ENCODE measurements at places on chromosomes 4 and X.

GRCh38 chr4:33711826-33712225, 2532.5 kb downstream of the ARAP2 start:
- no peak for DNase-seq

DNA sequence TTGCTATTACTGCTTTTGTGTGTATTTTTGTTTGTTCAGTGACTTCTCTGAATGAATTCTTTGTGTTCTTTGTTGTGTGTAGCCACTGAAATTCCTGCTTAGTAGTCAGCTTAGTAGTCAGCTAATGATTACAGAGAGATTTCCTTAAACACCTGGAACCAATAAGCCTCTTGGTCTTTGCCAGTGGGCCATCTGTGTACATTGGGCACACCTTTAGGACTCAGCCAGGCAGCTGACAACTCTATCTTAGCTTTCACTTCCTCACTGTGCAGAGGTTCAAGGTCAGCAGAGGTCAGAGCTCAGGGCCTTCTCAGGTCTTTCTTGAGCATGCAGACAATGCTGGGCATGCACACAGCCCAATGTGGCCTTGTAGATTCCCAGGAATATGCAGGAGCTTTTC, 59.3 kb downstream of the RWDD4 start:
- DNase-seq, result no peak

- DNase-seq, result no peak
Observed at GRCh38 chrX:146934256-146934655, 119.7 kb upstream of the CXorf51A start.

- no peak for DNase-seq
Observed at GRCh38 chr4:3865986-3866812, 100.0 kb downstream of the ADRA2C start.

- peak; percentile 43 for DNase-seq
Observed at GRCh38 chrX:103211012-103211715, 3.7 kb upstream of the BEX4 start.

DNA sequence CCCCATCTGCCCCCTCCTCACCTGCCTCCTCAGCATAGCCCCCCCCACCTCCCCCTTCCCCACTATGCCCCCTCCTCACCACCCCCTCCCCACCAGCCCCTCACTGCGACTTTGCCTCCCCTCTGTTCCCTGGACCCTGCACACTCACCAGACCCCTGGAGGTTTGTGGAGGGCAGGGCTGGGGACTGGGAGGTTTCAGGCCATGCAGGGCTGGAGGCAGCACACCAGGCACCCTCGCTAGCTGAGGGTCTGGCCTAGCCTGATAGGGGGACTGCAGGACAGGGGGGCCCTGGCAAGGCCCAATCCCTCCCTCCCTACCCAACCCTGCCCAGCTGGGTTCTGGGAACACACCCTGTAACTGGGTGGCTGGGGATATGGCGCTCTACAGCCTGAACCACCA, 28.0 kb downstream of the TACC3 start:
- no peak for DNase-seq

DNA sequence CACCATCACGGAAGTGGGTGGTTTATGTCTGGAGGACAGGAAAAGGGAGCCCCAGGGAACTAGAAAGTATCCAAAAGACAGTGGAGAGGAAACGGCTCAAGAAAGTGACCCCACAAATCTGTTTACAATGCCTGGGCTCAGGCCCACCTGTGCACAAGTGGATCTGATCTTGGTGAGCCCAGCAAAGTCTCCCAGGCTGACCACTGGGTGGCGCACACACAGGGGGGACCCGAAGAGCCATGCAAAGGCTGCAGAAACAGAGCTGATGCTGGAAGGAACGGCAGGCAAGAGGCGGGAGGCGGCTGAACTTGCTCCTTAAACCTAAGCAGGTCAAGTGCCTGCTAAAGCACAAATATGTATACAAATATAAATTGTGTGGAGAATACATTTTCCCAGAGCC, 9.6 kb downstream of the HAUS7 start:
- DNase-seq, result peak; percentile 52

- no peak for DNase-seq
Observed at GRCh38 chr4:17009871-17010367, 111.5 kb upstream of the LDB2 start.

GRCh38 chr4:151753056-151753455, 7.8 kb downstream of the GATB start:
- DNase-seq, result no peak

DNA sequence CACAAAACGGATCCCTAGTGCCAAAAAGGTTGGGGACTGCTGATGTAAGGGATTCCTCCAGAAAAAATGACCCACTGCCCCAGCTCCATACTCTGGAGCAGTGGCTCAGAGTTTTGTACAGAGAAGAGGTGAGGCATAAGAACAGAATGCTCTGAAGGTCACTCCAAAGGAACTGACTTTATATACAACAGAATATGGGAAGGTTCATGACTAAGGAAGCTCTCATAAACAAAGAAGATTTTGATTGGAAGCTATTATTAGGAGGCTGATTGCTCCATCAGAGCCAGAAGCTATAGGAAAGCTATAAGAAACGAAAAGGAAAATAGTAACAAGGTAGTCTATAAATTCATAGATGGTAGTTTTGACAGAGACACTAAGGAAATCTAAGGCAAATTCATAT, 203.1 kb downstream of the SLC7A11 start:
- DNase-seq, result no peak

DNA sequence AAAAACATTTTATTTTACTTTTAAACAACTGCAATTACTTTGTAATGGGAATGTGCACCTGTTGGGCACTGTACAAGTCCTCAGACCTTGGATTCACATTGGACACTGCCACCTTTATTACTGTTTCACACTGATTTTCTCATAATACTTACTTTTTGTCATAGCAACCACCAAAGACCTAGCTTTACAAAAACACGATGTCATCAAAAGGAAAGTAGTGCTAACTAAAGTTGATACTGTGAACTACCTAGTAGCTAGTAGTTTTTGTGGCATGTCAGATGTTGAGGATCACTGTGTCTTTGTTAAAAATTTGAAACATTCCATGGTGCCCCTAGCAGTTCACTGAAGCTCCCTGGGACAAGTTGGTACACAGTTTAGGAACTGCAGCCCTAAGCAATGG, 62.9 kb upstream of the HOPX start:
- no peak for DNase-seq

GRCh38 chr4:176850436-176850835, 57.7 kb upstream of the VEGFC start:
- DNase-seq, result no peak

GRCh38 chr4:1984406-1985191, 24.2 kb downstream of the NELFA start:
- no peak for DNase-seq

GRCh38 chr4:76751612-76752343, 146.2 kb downstream of the SOWAHB start:
- no peak for DNase-seq

DNA sequence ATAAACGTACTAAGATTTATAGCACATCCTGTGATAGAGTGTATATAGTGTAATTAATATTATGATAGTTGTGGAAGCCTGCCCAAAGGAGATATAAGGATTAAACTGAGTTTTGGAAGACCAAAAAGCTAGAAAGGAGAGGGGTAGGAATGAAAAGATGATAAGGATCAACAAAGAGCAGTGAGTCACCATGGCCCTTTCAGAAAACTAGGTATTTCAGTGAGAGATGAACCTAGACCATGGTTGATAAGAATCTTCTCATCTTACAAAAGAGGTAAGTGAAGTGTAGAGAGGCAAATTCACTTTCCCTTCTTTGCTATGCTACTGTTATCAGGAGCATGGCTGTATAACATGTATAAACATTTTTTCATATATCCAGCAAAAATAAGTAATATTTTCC, 133.8 kb upstream of the PLAC1 start:
- DNase-seq, result no peak

DNA sequence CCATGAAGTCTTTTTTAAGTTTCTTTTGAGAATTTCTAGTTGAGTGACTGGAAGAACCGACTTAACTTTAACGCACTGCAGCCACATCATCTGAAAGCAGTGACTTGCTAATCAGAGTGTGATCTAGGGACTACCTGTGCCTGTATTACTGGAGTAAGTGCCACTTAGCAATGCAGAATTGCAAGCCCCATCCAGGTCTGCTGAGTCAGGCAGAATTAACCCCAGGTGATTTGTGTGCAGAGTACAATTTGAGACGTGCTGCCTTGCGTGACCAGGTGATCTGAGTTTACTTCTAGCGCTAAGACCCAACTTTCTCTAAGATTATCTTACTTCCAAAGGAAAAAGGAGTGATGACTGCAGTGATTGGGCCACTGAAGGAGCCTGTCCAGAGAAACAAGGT, 85.3 kb downstream of the CLCN4 start:
- DNase-seq, result no peak

GRCh38 chrX:120377715-120378114, 15.8 kb downstream of the ATP1B4 start:
- no peak for DNase-seq

DNA sequence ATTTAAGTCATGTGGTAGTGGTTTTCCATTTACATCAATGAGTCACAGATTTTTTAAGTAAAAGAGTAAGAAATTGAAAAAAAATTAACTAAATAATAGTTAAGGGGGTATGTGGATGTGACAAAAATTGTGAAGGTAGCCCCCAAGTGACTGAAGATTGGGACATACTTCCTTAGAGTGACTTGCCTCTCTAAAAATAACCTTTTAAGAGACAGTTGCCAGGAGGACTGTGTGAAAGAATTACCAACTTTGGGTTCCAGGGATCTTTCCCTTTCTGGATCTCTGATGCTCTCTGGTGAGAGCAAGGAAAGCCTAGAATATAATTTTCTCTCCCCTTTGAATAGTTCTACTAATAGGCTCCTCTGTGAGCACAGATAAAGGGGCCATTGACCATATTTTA, 42.7 kb downstream of the NHSL2 start:
- DNase-seq, result no peak

DNA sequence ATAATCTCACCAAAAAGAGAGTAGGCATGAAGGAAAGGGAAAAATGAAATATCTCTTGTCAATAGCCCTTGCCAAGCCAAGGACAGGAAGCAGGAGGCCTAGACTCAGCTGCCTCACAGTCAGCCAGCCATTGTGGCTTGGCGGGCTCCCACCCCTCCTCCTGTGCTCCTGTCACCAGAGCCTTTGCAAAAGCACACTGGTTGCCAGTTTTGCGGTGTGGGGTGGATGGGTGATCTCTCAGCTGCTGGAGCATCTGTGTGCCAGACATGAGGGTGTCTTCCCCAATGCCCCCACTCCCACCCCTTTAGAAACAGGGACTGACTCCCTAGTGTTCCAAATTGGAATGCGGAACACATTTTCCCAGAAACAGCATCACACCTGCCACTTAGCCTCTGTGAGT, 26.1 kb downstream of the ARHGEF6 start:
- DNase-seq, result peak; percentile 58

DNA sequence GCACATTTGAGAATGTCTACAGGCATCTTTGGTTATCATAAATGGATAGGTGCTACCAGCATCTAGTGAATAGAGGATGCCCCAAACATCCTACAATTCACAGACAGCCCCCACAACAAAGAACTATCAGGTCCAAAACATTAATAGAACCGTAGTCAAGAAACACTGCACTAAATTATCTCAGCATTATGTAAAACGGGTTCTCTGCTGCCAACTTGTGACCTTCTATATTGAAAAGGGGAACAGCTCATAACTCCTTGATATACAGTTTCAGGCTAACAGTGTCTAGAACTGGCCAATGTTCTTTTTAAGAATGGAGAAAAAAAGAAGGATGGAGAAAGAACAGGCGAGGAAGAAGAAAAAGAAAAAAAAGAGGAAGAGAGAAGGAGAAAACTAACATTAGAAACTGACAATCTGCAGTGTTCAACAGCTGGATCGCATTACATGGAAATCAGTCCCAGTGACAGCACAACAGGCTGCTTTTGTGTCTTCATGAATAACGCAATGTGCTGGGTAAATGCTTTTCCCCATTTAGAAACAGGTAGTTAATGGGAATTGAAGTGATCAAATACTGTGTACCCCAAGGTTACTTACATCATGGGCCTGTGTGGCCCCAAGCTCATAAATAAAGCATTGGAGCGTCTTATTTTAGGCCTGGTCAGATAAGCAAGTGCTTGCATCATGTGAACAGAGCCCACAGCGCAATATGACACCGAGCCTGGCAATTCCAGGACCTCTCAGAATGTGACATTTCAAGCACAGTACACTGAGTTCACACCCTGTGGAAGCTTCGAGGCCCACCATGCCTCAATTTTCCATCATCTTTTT, 339.5 kb downstream of the DHX15 start:
- peak; percentile 31 for DNase-seq

- DNase-seq, result no peak
Observed at GRCh38 chr4:24632011-24632410, 47.7 kb upstream of the DHX15 start.

GRCh38 chrX:107135049-107135964, 16.7 kb upstream of the RBM41 start:
- DNase-seq, result no peak

- peak; percentile 33 for DNase-seq
Observed at GRCh38 chr4:88705805-88706492, 8.3 kb upstream of the NAP1L5 start.

DNA sequence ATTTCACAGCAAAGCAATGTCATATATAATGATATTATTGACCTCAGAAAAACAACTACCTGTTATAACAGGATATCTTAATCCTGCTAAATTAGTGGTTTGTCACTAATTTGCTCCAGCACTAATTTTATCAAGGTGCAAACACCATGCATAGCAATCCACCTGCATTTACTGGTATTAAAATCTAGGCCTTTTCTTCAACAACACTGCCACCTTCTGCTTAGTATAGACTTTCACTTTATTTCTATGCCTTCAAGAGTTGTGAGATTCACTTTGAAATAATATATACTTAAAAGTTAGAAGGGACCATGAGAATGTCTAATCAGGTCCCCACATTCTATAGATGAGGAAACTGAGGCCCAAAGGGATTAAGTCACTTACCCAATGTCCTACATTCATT, 82.1 kb upstream of the IQCM start:
- DNase-seq, result no peak

GRCh38 chr4:186657764-186658163, 65.9 kb downstream of the FAT1 start:
- DNase-seq, result no peak

DNA sequence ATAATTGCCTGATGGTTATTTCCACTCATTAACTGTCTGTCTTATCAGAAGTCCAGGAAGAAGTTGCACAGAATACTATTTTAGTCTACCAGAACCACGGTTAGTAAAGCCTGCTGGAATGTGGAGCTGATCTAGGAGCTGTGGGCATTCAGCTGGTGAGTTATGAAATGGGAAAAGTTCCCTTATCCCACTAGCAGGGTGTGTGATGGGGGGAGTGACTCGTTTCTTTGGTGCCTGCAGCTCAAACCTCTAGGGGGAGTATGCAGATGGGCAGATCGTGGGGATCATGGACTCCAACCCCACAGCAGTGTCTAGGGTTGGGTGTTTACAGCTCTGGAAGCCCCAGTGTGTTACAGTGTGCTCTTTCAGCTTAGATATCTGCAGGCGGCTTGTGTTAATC, 305.7 kb upstream of the BOD1L1 start:
- peak; percentile 58 for DNase-seq

GRCh38 chrX:153614818-153615217, 15.9 kb upstream of the CCNQ start:
- DNase-seq, result no peak

- DNase-seq, result no peak
Observed at GRCh38 chr4:79682161-79682560, 274.1 kb upstream of the GK2 start.

- DNase-seq, result no peak
Observed at GRCh38 chr4:148443512-148444295, 1.5 kb upstream of the NR3C2 start.
